Fibroblast of gingiva (primary cell): ENCODE measurements at places on chromosomes 5 and 9.

- peak; percentile 88 for DNase-seq
These were observed 117.9 kb downstream of the ZSWIM6 start for GRCh38 chr5:61449804-61450492.

DNA sequence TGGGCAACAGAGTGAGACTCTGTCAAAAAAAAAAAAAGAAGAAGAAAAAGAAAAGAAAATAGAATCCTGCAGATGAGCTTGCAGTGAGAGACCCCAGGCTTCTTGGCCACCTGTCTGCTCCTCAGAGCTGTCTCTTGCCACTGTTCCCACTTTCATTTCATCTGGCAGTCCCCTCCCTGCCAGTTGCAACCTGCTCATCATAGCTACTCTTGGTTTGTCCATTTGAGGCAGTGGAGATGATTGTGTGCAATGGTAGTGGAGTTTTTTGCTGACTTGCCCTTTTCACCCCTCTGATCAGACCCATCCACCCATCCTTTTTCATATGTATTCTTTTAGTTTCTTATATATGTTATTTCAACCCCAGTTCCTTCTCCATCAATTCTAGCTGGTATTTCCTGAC, 28.7 kb downstream of the ANKRD33B start:
- no peak for DNase-seq

- DNase-seq: no peak
These were observed 216.2 kb downstream of the MAN2A1 start for GRCh38 chr5:109905906-109906305.

DNA sequence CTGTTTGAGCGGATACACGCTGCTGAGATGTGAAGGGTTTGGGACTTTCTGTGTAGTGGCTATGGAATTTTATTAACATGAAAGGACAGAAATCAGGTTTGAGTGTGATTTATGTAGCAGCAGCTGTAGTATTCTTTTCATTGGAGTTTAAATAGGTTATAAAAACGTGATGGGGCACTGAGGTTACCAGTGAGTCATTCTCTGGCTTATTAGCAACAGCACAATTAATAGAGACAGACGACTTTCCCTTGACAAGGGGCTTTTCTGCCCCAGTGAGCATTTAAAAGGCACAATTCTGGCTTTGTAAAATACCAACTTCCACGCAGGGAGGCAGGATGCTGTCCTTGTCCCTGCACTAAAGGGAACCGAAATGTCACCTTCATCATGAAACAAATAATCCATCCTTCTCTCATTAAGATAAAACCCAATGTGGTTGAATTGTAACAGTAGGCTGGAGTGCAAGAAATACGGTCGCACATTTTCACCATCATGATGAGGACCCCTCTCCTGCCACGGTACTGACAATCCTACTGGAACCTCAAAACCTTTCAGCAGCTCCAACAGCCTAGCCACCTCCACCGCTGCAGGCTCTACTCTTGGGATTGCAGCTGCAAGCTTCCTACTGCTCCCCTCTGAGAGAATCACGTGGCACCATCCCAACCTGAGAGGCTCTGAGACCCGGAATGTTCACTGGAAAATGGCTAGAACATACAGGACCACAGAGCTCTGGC, 293.9 kb downstream of the IRX1 start:
- no peak for DNase-seq

DNA sequence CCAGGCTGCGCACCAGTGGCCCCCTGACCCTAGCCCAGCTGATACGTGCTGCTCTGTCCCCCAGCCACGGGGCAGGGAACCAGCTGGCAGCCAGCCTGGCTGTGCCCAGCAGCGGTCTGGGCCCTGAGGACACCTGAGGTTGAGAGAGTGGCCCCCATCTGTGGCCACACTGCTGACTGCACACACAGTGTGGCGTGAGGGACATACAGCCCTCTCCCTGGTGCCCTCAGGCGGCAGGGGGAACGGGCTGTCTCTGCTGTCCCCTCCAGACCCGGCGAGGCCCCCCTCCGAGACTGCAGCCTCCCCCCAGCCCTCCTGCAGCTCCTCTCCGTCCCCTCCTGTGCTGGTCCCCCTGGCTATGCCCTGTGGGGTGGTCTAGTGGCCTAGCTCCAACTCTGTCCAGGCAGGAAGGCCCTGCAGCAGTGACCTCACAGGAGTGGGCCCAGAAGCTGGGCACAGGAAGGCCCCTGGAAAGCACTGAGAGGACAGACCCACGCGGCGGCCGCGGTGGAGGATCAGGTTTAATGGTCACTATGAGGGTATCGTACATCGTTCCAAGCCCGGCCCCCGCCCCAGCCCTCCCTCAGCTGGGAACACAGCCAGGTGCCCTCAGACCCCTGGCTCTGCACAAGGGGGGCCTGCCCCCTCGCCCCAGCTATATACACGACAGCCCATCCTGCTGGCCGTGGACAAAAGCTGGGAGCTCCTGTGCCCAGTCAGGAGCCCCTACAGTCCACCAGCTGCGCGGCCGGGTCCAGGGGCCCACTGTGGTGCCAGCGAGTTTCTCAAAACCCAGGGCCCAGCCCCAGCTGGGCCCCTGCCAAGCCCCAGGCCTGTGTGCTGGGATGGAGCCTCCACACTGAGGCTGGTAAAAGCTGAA, 6.8 kb upstream of the ENTPD8 start:
- DNase-seq: no peak

DNA sequence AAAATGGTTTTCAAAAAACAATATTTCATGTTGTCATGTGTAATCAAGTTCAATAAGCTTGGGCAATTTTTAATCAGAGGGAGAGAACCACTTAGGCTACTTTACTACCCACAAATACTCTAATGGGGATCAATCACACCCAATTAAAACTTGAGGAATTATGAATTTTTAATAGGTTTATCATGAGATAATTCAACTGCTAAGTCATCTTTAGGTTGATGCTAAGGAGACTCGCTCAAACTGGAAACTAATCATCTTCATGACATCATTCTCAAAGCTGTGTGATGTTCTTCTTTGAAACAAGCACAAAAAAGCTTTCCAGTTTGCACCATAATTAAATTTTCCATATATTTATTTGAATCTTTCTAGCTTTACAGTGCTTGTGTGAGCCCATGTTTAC, 867.5 kb downstream of the MAT2B start:
- no peak for DNase-seq

GRCh38 chr9:129379181-129379836, 201.2 kb upstream of the IER5L start:
- no peak for DNase-seq

- no peak for DNase-seq
These were observed 467.5 kb downstream of the NTRK2 start for GRCh38 chr9:85136987-85137386.

GRCh38 chr5:142324136-142324870, 518 bp downstream of the SPRY4 start:
- DNase-seq: peak; percentile 71

- no peak for DNase-seq
These were observed 89.0 kb downstream of the GCNT4 start for GRCh38 chr5:74963407-74963806.

GRCh38 chr9:101437806-101438232, 2.2 kb upstream of the ALDOB start:
- no peak for DNase-seq

DNA sequence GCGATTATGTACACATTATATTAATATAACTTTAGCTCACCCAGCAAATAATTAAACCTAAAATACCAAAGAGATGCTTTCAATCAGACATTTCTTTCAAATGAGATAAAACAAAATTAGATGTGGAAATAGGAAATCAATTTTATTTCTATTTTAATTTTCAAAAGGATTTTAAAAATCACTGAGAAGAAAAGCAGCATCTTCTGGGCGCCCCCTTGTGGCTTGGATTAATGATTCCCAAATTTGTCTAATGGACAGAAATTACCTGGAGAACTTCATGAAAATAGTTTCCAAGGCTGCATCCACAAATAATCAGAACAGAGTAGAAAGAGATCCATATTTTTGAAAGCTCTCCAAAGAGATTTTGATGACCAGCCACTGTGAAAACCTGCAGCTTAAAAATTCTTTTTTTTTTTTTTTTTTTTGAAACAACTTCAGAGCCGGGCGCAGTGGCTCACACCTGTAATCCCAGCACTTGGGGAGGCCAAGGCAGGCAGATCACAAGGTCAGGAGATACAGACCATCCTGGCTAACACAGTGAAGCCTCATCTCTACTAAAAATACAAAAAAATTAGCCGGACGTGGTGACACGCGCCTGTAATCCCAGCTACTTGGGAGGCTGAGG, 50.9 kb upstream of the CEMIP2 start:
- DNase-seq: peak; percentile 12

- no peak for DNase-seq
These were observed 25.6 kb upstream of the NSMF start for GRCh38 chr9:137484551-137485315.

GRCh38 chr9:113468716-113469448, 5.4 kb downstream of the RGS3 start:
- DNase-seq: peak; percentile 53

- no peak for DNase-seq
These were observed 249.3 kb upstream of the DMRT1 start for GRCh38 chr9:592225-592624.

DNA sequence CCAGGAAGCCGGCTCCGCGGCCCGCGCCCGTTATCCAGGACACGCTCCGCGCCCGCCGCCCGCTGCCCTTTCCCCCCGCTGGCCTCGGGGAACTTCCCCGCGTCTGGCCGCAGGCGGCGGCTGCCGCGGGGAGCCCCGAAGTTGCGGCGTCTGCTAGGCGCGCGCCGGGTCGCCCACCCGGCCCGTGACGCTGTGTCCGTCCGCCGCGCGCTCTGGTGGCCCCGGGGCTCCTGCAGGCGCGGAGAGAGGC, 621 bp upstream of the GCNT4 start:
- no peak for DNase-seq

- DNase-seq: no peak
These were observed 250.2 kb upstream of the RFX3 start for GRCh38 chr9:3775968-3776367.

DNA sequence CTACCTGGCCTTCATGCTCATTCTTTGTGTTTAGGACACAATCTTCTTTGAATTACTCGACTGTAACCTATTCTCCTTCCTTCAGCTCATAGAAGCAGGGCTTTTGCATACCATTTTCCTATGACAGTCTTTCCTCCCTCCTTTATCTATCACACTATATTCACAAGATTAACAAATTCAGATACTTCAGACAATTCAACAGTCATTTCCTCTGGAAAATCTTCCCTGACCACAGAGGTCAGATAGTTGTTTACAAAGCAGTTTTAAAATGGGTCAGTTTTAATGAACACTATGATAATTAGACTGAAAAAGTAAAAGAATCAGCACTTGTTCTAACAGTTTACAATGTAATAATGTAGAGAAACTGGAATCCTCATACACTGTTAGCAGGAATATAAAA, 4.3 kb downstream of the CAAP1 start:
- DNase-seq: no peak

DNA sequence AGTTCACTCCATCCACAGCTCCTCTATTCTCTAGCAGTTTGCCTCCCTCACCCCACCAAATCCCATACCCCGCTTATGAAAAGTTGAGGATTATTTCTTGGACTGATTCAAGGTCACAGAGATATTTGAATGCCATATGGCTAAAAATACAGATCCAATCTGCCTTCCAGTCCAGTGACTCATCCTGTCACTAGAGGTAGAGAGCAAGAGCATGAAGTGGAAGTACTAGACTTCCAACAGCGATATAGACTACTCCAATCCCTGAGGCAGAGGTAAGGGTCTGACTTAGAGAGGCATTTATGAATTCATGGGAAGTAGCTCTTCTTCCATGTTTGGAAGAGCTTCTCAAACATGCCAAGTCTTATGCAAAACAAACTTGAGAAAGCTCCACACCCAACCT, 72.4 kb upstream of the CCL21 start:
- DNase-seq: no peak

GRCh38 chr9:7216004-7216841, 458.4 kb downstream of the KDM4C start:
- peak; percentile 60 for DNase-seq

- DNase-seq: no peak
These were observed 6.2 kb upstream of the TIFAB start for GRCh38 chr5:135458356-135458755.

DNA sequence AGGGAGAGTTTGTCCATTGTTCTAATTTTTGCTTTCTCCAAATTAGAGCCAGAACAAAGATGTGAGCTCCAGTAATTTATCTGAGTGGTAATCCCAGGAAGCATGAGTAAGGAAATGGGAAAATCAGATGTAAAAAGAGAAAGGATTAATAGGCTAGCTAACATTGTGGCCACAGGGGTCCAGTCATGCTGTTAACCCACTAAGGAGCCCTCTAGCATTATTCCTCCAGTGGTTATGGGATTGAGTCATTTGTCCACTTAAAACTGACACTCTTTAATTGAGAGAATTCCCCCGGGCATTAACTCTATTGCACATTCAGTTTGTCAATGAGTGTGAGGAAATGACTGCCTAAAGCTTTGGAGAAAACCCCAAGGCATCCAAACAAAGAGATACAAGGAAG, 700.3 kb upstream of the TYRP1 start:
- DNase-seq: no peak

GRCh38 chr5:126811515-126812198, 34.7 kb downstream of the LMNB1 start:
- no peak for DNase-seq

- DNase-seq: no peak
These were observed 161.8 kb downstream of the PALM2AKAP2 start for GRCh38 chr9:109941771-109942170.

GRCh38 chr9:114434878-114435311, 47.1 kb upstream of the AKNA start:
- DNase-seq: peak; percentile 16

GRCh38 chr5:58327289-58327688, 132.6 kb downstream of the PLK2 start:
- no peak for DNase-seq

GRCh38 chr9:97811533-97812246, 41.3 kb upstream of the FOXE1 start:
- DNase-seq: no peak

DNA sequence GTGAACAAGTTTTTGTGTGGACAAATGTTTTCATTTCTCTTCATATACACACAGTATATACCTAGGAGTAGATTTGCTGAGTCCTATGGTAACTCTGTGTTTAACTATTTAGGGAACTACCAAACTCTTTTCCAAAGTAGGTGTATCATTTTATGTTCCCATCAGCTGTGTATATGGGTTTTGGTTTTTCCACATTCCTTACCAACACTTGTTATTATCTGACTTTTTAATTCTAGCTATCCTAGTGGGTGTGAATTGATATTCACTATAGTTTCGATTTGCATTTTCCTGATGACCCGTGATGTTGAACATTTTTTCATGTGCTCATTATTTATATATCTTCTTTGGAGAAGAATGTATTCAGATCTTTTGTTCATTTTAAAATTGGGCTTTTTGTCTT, 3.7 kb downstream of the RGS3 start:
- DNase-seq: no peak

DNA sequence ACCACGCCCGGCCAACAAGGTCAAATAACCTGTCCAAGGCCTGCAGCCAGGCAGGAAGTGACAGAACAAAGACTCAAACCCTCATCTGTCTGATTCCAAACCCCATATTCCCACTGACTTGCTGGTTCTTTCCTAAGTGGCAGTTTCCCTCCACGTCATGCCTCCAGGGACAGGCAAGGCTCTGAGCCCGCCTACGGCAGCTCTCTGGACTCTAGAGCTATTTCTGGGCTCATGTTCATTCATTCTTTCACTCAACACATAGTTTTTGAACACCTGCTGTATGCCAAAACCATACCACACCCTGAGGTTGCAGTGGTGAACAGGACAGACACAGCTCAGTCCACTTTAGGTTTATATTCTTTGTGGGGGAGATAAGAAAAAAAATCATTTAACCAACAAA, 5.2 kb upstream of the FBP1 start:
- no peak for DNase-seq
